ENCODE measurements at places on chromosomes 13 and 19. TPM values are rescaled to one million over a fixed set of nuclear protein-coding genes. Genes with fewer than 3 reads are reported as not detected.

ANGPTL4 gene
- total RNA-seq, result 143 TPM

CPB2 gene
- total RNA-seq, result not detected

ADGRE3 gene
- not detected for total RNA-seq

IL27RA gene
- total RNA-seq, result 2.9 TPM

PLPP2 gene
- 4.1 TPM for total RNA-seq

ZNF578 gene
- total RNA-seq, result not detected

PRR20E gene
- not detected for total RNA-seq

DNA sequence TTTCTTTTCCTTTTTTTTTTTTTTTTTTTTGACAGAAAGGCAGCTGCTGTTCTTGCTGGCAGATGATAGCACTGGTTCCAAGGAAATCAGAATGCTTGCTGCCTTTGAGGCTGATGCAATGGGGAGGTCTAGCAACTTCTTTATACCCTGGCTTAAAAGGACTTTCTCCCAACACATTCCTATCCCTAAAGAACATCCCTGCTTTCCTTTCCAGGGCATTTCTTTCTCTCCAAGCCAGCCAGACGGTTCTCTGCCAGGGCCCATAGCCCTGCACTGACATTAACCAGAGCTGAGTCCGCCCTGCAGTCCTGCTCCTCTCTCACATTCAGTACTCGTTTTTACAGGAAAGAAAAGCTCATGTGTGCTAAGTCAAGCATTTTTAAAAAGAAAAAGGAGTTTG lies 133.9 kb upstream of the WASF3 start:
- DNase-seq, result no peak

- DNase-seq, result no peak
Measured at GRCh38 chr19:18291590-18292461, 10.4 kb upstream of the JUND start.

- no peak for DNase-seq
Measured at GRCh38 chr19:52086481-52086880, 9.1 kb downstream of the ZNF841 start.

GRCh38 chr13:100666124-100666523 lies 8.5 kb downstream of the TMTC4 start:
- DNase-seq, result no peak

DNA sequence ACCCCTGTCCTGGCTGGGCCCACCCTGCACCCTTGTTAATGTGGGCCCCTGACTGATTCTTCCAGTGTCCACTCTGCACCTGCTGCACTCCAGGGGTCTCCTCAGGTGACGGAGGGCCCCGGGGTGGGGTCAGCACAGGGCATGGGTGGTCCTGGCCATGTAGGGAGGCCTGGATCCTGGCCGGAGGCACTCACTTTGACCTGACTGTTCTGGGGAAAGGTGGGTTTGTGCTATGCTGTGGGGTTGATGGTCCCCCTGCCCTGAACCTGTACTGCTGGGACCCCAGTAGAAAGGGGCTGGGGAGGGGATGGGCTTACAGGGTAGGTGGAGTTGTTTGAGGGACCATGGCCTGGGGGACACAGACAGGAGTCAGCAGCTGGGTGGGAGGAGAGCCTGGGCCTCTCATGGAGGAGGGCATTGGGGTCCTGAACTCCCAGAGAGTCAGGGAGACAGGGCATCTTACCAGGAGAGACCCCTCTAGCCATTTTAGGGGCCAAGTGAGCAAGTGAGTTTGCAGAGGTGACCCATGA lies 25.8 kb upstream of the CEACAM1 start:
- no peak for DNase-seq

- DNase-seq, result no peak
Measured at GRCh38 chr13:51435002-51435578, 17.7 kb downstream of the INTS6 start.

- DNase-seq, result no peak
Measured at GRCh38 chr19:49930483-49931011, 1.2 kb upstream of the NUP62 start.

DNA sequence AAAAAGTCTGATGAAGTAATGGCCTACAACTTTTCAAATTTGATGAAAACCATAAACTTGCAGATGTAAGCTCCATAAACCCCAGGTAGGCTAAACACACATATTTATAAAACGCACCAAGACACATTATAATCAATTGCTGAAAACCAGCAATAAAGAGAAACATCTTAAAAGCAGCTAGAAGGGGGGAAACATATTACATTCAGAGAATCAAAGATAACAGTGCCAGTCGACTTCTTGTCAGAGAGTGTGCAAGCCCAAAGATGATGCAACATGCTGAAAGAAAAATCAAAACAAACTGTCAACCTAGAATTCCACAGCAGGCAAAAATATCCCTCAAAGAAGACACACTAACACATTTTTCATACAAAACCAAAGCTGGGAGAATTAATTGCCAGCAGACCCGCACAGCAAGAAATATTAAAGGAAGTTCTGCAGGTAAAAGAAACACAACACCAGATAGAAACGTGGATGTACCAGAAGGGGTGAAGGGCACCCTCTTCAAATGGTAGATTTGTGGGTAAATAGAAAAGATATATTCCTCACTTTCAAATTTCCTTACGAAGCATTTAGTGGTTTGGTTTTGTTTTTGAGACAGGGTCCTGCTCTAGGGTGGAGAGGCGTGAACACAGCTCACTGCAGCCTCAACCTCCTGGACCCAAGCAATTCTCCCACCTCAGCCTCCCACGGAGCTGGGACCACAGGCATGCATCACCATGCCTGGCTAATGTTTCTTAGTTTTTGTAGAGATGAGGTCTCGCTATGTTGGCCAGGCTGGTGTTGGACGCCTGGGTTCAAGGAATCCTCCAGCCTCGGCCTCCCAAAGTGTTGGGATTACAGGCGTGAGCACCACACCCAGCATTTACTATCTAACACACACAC lies 16.5 kb upstream of the ATP1A3 start:
- no peak for DNase-seq

DNA sequence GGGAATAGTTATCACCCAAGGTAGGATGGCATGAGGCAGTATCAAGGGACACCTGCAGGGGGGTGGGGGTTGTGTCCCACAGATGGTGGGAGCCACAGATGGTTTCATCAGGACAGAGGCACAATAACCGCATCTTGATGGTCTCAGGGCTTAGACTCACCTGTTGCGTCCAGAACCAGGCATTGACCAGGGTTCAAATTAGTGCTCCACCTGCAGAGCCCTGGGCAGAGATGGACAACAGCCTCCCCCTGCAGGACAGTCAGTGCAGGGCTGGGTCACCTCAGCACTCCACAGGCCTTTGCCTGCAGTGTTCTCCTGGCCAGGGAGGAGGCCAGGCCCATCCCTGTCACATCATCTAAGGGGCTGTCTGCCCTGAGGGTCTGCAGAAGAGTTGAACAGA lies 14.5 kb upstream of the CEACAM1 start:
- no peak for DNase-seq

DNA sequence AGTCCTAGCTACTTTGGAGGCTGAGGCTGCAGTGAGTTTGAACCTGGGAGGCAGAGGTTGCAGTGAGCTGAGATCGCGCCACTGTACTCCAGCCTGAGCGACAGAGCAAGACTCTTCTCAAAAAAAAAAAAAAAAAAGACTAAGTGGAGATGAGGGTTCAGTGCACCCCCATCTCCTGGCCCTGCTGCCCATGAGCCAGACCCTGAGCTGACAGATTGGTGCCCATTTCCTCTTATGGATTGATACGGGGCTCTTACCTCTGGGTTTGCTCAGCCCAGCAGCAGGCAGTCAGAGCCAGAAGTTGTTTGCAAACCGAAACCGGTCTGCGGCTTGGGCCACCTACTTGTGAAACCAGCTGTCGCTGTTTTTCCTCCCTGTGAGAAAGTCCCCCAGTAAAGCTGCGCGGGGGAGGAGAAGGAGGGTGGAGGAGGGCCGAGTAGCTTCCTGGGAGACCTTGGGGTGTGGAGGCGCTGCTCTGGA lies 36.9 kb downstream of the ARRDC2 start:
- DNase-seq, result no peak

GRCh38 chr19:6063576-6064335 lies 46.5 kb downstream of the RFX2 start:
- peak; percentile 48 for DNase-seq

GRCh38 chr19:40609561-40610395 lies 8.6 kb downstream of the LTBP4 start:
- no peak for DNase-seq

GRCh38 chr13:112819111-112819510 lies 129.3 kb downstream of the ATP11A start:
- DNase-seq, result no peak

DNA sequence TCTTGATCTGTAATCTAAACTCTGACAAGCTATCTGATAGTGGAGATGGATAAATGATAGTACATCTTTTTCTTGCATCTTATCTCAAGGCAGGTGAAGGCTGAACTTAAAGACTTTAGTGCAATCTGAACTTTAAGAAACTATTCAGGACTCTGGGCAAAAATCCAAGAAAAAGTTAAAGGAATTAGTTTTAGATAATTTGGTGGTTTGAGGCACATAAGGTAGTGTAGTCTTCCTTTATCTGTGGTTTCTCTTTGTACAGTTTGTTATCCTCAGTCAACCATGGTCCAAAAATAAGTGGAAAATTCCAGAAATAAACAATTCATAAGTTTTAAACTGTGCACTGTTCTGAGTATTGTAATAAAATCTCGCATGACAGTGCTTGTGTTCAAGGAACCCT lies 172.9 kb downstream of the UGGT2 start:
- no peak for DNase-seq

- DNase-seq, result no peak
Measured at GRCh38 chr13:72462166-72462565, 265.3 kb downstream of the MZT1 start.

DNA sequence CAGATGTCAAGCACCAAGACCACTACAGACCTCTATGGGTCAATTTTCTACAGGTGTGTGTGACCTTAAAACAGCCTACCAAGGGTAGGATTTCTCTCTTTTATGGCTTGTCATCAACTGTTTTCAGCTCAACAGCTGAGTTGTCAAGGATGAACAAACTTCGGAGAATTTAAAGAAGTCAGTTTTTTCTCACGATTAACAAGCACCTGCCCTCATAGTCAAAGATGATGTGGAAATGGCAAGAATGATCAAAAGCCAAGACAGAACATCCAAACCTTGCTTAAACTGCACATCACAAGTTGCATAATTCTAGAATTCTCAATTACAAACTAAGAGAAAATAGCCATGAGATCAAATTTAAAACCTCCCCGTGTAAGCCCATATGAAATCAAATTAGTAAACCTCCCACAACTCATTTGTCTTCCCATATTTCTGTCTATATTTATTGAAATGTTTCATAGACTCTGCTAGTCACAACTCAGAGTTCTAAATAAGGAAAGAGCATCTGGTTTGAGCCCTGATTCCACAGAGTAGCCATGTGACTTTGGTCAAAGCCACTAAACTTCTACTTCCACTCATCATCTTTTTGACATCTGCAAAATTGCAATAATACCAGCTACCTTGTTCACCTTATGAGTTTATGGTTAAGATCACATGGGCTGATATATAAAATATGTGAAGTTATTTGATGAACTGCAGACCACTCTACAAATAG lies 521.5 kb upstream of the HTR2A start:
- DNase-seq, result no peak

DNA sequence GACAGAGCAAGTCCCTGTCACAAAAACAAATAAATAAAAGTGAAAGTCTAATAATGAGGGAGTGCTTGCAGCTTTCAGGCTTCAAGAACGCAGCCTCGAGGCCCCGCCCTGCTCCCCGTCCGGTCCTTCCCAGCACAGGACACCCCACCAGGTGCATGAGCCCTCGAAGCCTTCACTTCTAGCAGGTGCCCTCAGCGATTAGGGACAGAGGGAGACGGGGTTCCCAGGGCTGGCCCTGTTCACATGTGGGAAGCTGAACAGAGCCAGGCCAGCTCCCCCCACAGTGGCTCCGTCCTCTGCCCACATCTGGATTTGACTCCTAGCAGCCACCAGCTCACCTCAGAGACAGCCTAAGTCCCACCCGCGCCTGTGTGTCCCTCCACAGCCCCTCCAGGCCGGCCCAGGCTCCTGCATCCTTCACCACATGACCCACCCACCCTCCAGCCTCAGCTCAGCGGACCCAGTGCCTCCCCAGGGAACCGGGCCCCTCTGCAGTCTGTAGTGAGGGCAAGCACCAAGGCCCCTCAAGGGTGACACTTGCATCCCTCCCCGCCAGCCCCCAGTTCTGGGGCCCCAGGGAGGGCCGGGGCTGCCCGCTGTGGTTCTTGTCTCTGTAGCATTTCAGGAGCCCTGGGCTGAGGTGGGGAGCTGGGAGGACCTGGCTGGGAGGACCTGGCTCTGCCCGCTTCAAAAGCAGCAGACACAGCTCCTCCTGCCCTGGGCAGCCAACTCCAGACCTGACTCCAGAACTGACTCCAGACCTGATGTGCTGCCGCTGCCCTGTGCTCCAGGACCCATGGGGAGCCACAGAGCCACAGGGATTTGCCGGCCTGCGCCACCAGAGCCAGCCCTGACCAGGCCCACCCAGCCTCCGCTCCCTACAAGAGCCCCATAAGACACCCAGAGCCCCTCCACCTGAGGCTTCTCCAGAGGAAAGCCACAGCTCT lies 27.2 kb downstream of the GPX4 start:
- no peak for DNase-seq

DNA sequence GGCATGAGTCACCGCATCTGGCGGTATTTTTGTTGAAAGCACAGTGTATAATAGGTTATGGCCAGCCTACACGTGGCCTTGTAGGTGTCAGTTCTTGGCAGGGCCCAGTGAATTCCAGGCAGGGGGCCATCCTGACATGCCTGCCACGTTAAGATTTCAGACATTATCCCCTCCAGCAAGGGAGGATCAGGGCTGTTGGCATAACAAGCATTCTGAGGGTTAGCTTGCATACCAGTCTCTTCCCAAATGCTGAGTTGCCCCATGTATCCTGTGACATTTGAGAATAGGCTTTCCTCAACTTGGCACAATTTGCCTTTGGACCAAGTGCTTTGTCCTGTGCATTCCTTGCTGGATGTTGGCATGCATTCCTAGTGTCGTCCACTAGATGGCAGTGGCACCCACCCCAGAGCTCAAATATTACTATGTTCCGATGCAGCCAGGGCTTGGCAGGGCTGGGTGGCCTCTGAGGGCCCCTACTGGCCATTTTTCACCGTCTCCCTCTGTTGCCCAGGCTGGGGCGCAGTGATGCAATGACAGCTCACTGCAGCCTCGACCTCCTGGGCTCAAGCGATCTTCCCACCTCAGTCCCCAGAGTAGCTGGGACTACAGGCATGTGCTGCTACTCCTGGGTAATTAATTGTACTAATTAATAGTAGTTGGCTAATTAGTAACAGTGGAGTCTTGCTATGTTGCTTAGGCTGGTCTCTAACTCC lies 31.2 kb downstream of the NLRP12 start:
- no peak for DNase-seq
